Non-pigmented ciliary epithelial cell (primary cell): ENCODE measurements at places on chromosomes 5 and 9.

DNA sequence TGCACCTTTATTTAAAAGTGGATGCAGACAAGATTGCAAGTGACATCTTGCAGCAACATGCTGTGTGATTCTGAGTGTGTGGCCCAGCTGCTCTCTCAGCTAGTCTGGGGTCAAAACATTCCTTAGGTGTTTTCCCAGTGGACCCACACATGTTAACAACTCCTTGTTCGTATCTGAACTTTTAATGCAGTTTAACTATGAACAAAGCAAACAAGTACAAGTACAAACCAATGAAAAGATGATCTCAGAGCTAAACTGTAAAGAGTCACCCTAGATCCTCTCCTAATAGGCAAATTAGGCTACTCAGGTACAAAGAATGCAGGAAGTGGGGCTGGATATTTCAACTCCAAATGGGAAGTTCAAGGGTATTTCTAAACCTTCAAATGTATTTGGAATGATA lies 108.4 kb downstream of the ENTREP1 start:
- DNase-seq, result no peak

GRCh38 chr9:107999011-107999410 lies 509.4 kb upstream of the KLF4 start:
- no peak for DNase-seq

DNA sequence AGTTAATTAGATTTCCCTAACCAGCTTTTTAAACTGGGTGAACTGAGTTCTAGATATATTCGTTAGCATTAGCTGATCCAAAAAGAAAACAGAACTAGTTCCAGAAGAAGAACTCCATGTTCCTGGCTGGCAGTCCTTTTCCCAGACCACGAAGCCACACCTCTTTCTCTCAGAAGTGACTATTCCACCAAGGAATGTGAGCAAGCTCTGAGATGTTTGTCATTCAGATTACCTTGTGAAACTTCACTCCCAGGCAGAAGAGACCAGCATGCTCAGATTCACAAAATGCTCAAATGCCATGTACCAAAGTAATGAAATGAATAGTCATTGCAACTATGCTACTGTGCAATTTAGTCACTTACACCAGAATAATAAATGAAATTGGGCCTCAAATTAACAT lies 4.4 kb upstream of the SSBP2 start:
- DNase-seq, result peak; percentile 83

- no peak for DNase-seq
These were observed 14.1 kb upstream of the AK3 start for GRCh38 chr9:4755026-4755609.

GRCh38 chr5:151068433-151069197 lies 12.2 kb downstream of the TNIP1 start:
- DNase-seq, result no peak

DNA sequence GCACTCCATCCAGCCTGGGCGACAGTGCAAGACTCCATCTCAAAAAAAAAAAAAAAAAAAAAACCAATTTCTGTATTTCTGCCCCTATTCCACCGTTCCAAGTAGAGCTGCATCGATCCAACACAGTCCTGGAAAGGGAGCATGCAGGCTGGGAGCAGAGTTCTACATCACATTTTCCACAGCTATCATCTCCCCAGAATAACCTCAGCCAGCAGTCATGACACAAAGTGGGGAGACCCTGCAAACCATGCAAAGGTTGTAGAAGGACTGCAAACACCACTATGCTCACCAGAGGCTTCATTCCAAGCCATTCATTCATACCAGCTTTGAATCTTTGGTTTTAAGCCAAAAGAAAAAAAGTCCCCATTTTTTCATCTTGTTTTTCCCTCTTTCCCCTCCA lies 20.8 kb upstream of the ZNF354A start:
- no peak for DNase-seq

DNA sequence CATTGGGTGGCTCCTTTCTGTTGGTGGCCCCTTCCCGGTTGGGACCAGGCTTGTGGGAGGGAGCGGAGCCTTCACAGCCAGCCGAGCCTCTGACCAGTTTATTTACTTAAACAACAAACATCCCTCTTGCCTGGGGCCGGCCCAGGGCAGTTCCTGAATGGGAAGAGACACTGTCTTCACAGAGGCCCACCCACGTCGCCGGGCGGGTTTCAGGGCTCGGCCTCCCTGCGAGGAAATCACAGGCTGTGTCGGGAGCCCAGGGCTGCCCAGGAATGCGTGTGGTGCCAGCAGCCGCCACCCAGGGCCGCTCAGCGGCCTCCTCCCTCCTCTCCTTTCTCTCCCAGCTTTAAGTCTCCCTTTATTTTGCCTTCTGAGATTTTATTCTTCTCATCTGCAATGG lies 132.5 kb downstream of the HSD17B3 start:
- DNase-seq, result no peak

GRCh38 chr5:165565911-165566310 lies 2060.5 kb downstream of the MAT2B start:
- DNase-seq, result no peak

GRCh38 chr9:36974731-36975130 lies 59.3 kb downstream of the PAX5 start:
- no peak for DNase-seq

- peak; percentile 35 for DNase-seq
These were observed 27.6 kb downstream of the AP3S1 start for GRCh38 chr5:115869256-115869795.

GRCh38 chr5:131297886-131298285 lies 34.0 kb downstream of the CDC42SE2 start:
- DNase-seq, result no peak

- DNase-seq, result no peak
These were observed 36.2 kb downstream of the RNF130 start for GRCh38 chr5:180035206-180035931.

- DNase-seq, result no peak
These were observed 66.4 kb downstream of the RETREG1 start for GRCh38 chr5:16550316-16550952.

- no peak for DNase-seq
These were observed 66.9 kb upstream of the FCN1 start for GRCh38 chr9:134984372-134985265.

- DNase-seq, result no peak
These were observed 430 bp upstream of the MAPKAP1 start for GRCh38 chr9:125707472-125707804.

DNA sequence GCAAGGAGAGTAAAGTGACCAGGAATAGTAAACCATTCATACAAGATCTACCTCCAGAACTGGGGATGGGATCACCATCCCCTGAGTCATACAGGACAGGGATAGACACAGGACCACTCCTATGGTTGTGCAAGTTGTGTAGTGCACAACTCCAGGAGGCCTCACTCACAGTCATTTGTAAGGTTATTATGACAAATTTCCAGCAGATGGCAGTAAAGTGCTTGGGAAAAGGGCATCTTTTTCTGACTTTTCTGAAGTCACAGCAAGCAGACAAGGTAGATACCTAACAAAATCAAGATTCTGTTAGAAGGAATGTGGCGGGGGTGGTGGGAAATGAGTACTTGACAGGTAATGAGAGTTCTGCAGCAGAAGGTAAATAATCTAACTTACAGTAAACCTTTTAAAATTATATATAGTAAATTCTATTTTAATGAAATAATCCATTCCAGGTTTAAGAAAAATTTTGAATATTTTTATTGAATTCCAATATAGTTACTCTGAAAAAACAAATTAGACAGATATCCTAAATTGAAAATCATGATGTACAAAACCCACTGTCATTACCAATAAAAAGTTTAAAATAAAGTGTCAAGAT lies 16.7 kb upstream of the KIF27 start:
- DNase-seq, result no peak

DNA sequence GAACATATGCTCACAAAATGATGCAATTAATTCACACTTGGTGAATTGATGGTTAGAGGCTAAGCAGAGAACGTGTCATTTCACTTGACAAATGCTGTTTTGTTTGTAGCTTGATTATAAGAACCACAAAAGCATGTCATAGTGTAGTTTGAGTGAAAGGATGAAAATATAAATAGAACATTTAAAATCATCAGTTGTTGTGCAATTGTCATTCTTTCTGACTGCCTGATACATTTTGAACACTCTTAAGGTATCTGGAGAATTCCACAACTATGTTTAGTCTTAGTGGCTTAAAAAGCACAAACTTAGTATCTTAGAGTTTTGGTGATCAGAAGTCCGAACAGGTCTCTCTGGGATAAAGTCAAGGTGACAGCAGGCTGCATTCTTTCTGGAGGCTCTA lies 129.4 kb downstream of the BASP1 start:
- DNase-seq, result no peak

DNA sequence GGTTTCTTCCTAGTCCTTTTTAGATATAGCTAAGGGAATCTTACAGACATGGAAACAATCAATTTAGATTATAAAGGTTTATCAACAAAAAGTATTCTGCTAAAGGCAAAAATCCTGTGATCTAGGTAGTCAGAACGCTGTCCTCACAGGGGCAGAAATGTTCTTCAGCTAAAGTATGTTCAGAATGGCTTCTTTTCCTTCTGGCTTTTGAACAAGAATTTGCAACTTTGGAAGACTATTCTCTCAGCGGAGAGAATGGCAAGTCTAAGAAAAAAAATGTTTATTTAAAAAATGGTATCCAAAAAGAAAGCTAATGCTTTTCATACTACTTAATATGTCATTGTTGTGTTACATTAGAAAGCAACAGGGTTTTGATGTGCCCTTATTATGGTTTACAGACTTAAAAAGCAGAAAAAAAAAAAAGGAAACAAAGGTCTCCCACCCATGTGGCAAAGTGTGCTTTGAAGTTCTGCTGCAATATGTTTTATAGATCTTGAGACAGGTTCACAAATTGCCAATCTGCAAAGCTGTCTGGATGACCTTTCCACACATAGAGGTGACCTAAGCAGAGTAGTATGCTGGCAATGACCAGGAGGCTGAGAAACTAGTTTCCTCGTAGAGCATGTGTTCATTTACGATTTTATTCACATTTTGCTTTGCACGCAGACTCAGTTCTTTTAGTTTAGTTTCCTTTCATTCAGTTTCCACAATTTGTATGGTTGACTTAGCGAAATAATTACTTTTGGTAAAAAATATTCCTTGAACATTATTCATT lies 45.1 kb upstream of the PJA2 start:
- peak; percentile 38 for DNase-seq

- no peak for DNase-seq
These were observed 35.5 kb downstream of the PIP5K1B start for GRCh38 chr9:68740561-68740960.

- DNase-seq, result no peak
These were observed 72.8 kb downstream of the INSL6 start for GRCh38 chr9:5112646-5113045.

GRCh38 chr9:127011772-127012171 lies 97.2 kb downstream of the RALGPS1 start:
- DNase-seq, result no peak
